ENCODE measurements at places on chromosomes 4 and X. TPM values are rescaled to one million over a fixed set of nuclear protein-coding genes. Genes with fewer than 3 reads are reported as not detected.

Gene TEX13B
- not detected for total RNA-seq

Gene TRIM61
- not detected for total RNA-seq

Gene ADAMTS3
- total RNA-seq, result not detected

Gene INTU
- 1.5 TPM for total RNA-seq

Gene IL2RG
- total RNA-seq, result 0.15 TPM

Gene AMBN
- not detected for total RNA-seq

Gene PLS3
- total RNA-seq, result 214 TPM

Gene SEL1L3
- 24.9 TPM for total RNA-seq

Gene MAB21L2
- total RNA-seq, result not detected

Gene PCDH7
- total RNA-seq, result 0.11 TPM

Gene GABRE
- 27.3 TPM for total RNA-seq
